ENCODE measurements at places on chromosomes 5 and 9.

DNA sequence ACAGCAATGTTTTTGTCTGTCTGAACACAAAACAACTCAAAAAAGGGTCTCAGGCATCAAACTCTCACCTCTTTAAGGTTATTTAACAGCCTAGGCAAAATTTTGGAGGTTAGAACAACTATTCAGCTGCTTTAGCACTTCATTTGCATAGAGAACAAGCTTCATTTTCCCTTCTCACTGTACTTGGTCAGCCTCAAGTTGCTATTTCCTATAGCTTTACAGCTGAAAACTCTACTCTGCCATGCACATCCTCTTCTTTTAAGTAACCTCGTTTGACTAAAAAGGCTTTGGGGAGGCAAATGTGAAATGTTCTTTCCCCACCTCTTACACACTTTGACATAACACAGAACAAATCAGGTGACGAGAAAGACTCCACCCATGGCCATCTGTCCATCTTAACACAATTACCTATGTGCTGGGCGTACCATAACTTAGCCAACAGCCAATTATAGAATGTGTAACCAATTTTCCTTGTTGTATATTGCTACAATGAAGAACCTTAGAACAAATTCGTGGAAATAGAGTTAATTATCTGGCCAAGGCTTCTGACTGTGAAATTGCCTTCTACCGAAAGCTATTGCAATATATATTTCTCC is 195.7 kb downstream of the DCP2 start:
- DNase-seq, result no peak

- DNase-seq, result no peak
Measured at GRCh38 chr5:71695595-71695994, 23.5 kb upstream of the CARTPT start.

DNA sequence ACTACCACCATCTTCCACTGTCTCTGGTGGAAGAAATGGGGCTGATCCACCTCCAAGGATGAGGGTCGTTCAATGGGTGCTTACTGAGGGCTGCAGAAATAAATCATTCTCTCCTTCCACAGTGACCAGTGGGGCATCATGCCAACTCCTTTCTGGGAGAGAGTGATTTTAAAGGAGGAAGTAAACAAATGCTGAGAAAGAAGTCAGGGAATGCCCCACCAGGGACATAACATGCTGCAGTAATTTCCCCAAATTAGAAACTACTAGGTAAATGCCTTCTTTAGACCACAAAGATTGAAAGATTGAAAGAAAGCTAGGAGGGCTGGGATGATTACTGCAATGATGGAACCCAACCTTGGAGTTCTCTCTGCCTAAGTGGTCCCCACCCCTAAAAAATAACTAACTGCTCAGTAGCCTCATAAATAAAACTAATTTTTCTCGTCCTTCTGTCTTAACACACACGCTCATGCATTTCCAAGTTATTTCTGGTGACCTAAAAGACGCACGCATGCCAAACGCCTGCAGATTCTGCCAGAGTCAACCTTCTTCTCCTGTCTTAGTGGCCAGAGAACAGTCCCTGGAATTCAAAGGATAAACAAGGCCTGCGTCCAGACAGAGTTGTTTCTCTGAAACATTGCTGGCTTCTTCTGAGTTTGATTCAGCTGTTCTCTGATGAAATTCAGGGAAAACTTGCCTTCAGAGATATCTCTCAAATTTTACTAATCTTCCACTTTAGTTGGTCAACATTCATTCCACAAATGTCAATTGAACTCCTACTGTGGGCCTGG is 250.0 kb downstream of the NR3C1 start:
- no peak for DNase-seq

DNA sequence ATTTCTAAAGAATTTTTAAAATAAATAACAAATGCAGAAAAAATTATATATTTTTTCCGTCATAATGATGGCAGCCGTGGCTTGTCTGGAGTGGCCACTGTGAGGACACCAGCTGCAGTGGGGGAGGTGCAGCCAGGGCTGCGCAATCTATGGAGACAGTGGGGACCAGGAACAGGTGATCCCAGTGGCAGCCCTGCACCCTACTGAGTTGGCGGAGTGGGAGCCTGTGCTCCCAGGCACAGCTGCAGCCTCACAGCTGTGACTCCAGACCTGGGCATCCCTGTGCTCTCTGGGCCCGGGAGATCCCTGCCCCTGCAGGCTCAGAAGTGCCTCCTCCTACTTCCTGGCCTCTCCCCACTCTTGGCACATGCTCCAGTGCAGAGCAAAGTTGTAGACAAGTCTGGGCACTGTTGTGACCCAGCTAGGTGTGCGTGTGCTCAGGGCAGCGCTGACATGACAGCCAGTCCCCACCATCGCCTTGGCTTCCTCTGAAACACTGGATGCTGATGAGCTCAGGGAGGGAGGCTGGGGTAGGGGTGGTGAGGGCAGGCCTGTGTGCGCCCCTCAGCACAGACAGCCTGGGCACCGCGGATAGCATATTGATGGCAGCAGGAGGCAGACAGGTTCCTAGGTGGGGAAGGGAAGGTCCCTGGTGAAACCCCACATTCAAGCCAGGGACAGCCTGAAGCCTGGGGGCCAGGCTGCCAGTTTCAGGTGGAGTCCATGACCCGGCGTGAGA is 96.0 kb upstream of the PRR16 start:
- DNase-seq, result no peak

- DNase-seq, result no peak
Measured at GRCh38 chr9:133700819-133701320, 37.3 kb downstream of the SARDH start.

- DNase-seq, result no peak
Measured at GRCh38 chr5:78522476-78523260, 125.9 kb downstream of the LHFPL2 start.

GRCh38 chr5:22889720-22890119 is 36.6 kb upstream of the CDH12 start:
- DNase-seq, result no peak

GRCh38 chr9:77399964-77400363 is 222.6 kb downstream of the VPS13A start:
- no peak for DNase-seq

DNA sequence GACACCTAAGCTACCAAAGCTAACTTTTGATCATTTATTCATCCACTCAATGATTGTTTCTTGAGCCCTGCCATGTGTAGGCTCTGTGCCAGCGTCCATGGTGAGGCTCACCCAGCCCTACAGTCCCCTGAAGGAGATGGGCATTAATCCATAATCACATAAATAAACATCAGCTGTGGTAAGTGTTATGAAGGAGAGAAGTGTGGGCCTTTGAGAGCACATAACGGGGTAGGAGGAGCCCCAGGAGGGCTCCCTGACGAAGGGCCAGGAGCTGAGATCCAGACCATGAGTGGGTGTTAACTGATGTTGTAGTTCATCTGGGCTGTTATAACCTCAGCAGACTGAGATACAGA is 53.9 kb upstream of the AFAP1L1 start:
- DNase-seq, result no peak

DNA sequence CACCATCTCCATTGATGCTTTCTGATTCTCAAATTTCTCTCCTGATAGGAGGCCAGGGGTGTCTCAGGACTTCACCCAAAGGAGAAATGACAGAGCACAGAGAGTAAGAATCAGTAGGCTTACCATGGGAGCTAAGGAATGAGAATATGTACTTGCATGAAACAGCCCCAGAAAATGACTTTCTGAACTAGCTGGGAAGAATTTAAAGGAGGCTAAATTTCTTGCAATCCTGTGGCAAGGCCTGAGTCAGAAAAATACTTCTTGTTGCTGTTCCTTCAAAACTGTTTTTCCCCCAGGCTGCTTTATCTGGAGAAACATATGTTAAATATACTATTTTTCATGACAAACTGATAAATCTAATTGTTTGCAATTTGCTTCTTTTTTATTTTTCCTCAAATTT is 53.4 kb upstream of the FBXL7 start:
- DNase-seq, result no peak

DNA sequence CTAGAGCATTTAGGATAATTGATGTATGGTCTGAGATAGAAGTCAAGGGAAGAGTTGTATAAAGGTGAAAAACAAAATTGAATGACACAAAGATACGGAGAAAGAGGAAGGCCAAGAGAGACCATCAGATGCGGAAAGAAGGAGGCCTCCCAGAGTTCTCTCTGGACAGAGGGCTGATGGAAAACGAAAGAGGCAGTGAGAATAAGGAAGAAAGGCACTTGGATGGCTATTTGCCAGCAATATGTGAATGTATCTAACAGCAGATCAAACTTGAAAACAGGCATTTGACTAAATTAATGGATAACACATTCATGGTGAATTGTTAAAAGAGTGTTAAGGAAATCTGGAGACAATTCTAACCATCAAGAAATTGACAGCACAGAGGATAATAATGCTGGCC is 2.4 kb upstream of the DOCK8 start:
- DNase-seq, result no peak

DNA sequence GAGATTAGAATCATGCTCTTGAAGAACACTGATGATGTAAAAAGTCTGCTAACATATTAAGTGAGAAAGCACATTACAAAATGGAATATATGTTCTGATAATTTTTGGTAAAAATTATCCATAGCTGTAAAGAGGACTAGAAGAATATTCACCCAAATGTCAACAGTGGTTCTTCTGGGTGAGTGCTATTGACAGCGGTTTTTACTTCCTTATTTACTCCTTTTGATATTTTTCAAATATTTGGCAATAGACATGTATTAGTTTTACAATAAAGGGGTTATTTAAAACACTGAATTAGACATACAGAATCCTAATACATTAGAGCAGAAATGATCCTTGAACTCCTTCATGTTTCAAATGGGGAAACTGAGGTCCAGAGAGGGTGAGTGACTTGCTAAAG is 26.9 kb upstream of the MEGF9 start:
- no peak for DNase-seq

- no peak for DNase-seq
Measured at GRCh38 chr9:9612755-9613154, 1000.0 kb downstream of the PTPRD start.

DNA sequence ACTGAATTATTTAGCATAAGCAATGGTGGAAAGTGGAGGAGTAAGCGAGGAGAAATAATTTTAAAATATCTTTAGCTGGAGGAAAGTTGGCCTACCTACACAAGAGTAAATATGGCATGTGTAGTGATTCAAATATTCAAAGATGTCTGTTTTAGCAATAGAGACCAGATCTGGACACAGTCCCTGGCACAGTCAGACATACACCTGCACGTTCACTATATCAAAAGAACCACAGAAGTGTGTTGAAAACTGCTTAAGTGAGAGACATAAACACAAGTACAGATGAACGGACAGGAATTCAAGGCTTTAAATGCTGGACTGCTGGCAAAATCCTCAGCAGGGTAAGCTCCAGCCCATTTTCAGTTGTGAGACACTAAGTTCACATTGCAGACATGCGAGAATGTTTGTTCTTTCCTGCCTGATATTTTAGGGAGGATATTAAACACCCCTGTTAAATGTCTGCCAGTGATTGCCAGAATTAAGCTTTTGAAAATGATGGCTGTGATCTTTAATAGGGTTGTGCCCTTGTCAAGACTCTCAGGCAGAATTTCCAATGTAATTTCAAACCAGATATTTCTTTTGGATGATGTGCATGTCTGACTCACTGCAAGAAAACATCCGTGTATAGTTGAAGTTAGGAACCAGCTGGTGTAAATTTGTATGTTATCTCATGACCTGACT is 810.6 kb downstream of the TLE4 start:
- DNase-seq, result no peak

DNA sequence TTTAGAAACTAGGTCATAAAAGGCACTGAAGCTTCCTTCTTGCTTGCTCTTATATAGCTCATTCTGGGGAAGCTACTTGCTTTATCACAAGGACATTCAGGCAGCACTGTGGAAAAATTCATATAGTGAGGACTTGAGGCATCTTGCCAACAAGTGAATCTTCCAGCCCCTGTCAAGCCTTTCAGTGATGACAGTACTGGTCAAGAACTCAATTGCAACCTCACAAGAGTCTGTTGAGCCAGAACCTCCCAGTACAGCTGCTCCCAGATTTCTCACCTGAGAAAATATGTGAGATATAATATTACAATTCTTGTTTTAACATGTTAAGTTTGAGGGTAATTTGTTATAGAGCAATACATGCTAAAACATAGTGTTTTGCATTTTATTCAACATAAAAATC is 2011.0 kb upstream of the NUDT12 start:
- DNase-seq, result no peak
